ENCODE measurements at places on chromosomes 5 and 9. TPM values are rescaled to one million over a fixed set of nuclear protein-coding genes. Genes with fewer than 3 reads are reported as not detected.

PCDHB6 gene
- total RNA-seq: 0.14 TPM

SLC6A18 gene
- total RNA-seq: not detected

FOXD4L4 gene
- total RNA-seq: not detected

TMEM203 gene
- 25.5 TPM for total RNA-seq

DNA sequence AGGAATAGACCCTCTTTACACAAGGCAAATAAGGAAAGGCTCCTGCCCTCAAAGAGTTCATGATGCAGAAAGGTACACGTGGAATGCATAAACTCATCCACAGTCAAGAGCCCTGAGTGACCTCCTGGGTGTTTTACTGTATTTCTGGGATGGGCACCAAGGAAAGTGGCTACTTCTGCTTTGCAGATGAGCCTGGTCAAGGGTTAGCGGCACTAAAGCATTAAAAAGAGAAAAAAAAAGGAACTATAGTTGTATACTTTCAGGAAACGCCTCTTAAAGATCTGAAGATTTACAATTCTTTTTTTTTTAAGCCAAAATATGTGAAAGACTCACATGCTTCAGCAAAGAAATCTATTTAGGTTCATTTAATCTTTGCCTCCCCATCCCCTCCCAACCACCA lies 366.2 kb upstream of the PDE4D start:
- H3K36me3 ChIP-seq: no peaks in the 10 kb centered on the region
- no peak for DNase-seq
- H3K27ac ChIP-seq: no peak overlapping the region

DNA sequence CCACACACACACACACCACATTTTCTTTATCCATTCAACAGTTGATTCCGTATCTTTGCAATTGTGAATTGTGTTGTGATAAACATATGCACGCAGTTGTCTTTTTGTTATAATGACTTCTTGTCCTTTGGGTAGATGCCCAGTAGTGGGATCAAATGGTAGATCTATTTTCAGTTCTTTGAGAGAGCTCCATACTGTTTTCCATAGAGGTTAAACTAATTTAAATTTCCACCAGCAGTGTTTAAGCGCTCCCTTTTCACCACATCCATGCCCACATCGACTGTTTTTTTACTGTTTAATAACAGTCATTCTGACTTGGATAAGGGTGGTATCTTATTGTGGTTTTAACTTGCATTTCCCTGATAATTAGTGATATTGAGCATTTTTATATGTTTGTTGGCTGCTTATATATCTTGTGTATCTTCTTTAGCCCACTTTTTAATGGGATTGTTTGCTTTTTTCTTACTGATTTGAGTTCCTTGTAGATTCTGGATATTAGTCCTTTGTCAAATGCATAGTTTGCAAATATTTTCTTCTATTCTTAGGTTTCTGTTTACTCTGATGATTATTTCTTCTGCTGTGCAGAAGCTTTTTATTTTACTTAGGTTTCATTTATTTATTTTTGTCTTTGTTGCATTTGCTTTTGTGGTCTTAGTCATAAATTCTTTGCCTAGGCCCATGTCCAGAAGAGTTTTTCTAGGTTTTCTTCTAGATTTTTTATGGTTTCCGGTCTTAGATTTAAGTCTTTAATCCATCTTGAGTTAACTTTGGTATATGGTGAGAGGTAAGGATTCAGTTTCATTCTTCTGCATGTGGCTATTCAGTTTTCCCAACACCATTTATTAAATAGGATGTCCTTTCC lies 82.4 kb downstream of the SH3RF2 start:
- H3K36me3 ChIP-seq: peaks cover 8% of the 10 kb centered on the region
- DNase-seq: no peak
- no peak overlapping the region for H3K27ac ChIP-seq
- H3K4me3 ChIP-seq: no peak overlapping the region
- no peaks in the 10 kb centered on the region for H3K4me1 ChIP-seq
- no peaks in the 10 kb centered on the region for H3K27me3 ChIP-seq

- no peak for DNase-seq
- no peak overlapping the region for H3K27ac ChIP-seq
- peaks cover 3% of the 10 kb centered on the region for H3K36me3 ChIP-seq
- no peaks in the 10 kb centered on the region for H3K4me1 ChIP-seq
Measured at GRCh38 chr5:36982146-36982545, 105.6 kb downstream of the NIPBL start.

DNA sequence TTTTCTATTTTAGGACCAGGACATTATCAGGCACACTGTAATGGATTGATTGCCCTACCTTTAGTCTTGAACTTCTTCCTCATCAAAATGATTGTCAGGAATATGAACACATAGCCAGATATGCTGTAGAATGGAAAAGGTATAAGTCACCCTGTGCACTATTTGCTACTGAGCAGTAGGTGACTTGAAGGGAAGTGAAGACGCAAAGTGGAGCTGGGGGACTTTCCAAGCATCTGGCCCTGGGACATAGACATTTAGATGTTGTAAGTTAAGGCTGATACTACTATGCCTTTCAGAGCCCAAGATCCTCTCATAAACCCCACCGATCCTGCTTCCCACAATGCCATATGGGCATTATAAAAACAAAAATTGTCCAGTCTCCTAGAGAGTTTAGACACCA lies 174.5 kb downstream of the DOCK8 start:
- H3K27ac ChIP-seq: no peak overlapping the region
- no peaks in the 10 kb centered on the region for H3K36me3 ChIP-seq
- no peak for DNase-seq
- H3K27me3 ChIP-seq: no peaks in the 10 kb centered on the region

- no peak for DNase-seq
- no peaks in the 10 kb centered on the region for H3K36me3 ChIP-seq
- H3K27me3 ChIP-seq: no peaks in the 10 kb centered on the region
Measured at GRCh38 chr5:74286734-74287695, 353.5 kb downstream of the ENC1 start.

DNA sequence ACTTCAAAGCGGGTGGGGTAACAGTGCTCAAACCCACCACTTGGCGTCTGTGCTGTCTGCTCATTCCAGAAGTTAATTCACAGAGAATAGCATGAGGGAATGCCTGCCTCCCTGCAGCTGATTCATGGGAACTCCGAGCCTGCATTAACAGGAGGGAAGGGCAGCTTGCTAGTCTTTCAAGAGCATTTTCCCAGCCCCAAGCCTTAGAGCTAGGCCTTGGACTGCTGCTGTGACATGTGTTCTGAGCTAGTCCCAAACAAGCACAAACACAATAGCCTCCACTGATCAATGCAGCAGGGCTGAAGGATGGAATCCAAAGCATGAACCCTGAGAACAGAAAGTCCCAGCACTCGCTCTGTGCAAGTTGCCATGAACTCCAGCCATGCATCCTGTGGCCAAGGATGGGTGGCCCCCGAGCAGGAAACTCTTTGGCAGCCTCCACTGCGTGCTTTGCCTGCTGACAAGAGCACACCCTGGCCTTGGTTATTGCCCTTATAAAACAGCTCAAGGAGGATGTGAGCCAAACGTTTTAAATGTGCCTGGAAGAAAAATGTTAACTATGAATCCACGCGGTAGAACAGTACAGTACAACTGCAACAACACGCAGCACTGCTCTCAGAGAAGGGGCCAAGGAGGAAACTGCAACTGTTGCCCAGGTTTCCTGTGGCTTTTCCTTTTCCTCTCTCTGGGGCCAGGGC lies 653.1 kb upstream of the KLF4 start:
- no peak for DNase-seq
- no peaks in the 10 kb centered on the region for H3K4me1 ChIP-seq
- H3K27me3 ChIP-seq: no peaks in the 10 kb centered on the region
- no peak overlapping the region for H3K27ac ChIP-seq
- H3K36me3 ChIP-seq: no peaks in the 10 kb centered on the region
- no peak overlapping the region for H3K4me3 ChIP-seq

- peak; percentile 63 for DNase-seq
- H3K36me3 ChIP-seq: peaks cover 24% of the 10 kb centered on the region
Measured at GRCh38 chr9:136943291-136944211, 987 bp downstream of the FBXW5 start.

All from right lobe of liver (tissue), 6 donors.